NCI-H187 treated with DMSO at 0.1 percent for 48 hours (cell line): ENCODE measurements at places on chromosomes 12 and 14.
A peak's percentile ranks its signal among the peaks of the same experiment; 100 is the strongest.

DNA sequence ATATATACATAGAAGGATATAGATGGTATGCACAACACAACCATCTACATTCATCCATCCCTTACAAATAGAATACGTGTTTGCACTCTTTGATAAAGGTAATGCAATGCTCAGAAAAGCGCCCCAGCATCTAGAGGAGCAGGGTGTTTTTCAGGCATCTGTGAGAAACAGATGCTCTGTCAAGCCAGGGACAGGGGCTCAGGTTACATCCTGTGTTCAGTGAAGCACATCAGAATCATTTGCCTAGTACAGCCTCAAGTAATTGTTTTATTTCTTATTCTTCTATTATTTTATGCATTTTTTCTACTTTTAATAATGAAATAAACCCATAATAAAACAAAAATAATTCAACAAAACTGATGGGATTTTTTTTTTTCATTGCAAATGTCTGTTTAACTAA lies 50.5 kb upstream of the HIF1A start:
- peak; percentile 50 for DNase-seq

DNA sequence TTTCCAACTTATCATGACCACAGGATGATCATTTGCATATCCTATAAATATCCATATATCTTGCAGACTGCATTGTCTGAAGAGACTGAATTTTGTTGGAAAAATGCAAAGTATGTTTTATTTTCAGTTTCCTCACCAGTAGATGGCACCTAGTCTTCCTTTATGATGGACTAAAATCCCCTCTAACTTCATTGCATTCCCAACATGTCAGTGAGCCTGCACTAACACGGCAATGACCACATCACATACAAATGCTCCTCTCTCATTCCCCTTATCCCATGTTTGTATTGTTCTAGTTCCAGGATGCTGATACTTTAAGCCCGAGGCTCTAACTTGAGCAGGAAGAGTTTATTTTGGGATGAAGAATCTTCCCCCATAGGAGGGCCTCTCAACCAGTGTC lies 24.7 kb upstream of the MYBPC1 start:
- DNase-seq = peak; percentile 26

- no peak for DNase-seq
Observed at GRCh38 chr12:75766263-75767160, 255.1 kb upstream of the KRR1 start.

DNA sequence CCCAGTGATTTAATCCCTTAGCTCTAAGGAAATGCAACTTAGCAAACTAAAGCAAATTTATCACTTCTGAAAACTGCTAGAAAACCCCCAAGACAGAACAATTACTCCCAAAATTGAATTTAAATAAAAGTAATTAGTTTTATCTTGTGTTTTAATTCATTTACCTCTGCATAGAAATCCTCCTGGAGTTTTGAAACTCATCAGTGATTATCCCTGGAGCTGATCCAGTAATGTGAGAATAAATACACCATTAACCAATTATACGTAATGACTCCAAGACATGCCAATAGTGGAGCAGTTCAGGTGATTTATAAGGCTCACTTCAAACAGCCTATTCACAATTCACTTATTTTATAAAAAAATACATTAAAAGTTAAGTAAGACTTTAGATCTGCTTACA lies 855.3 kb upstream of the FLRT2 start:
- no peak for DNase-seq

- no peak for DNase-seq
Observed at GRCh38 chr12:70403826-70404225, 37.7 kb downstream of the KCNMB4 start.

GRCh38 chr14:24483604-24484252 lies 24.3 kb downstream of the CMA1 start:
- no peak for DNase-seq

DNA sequence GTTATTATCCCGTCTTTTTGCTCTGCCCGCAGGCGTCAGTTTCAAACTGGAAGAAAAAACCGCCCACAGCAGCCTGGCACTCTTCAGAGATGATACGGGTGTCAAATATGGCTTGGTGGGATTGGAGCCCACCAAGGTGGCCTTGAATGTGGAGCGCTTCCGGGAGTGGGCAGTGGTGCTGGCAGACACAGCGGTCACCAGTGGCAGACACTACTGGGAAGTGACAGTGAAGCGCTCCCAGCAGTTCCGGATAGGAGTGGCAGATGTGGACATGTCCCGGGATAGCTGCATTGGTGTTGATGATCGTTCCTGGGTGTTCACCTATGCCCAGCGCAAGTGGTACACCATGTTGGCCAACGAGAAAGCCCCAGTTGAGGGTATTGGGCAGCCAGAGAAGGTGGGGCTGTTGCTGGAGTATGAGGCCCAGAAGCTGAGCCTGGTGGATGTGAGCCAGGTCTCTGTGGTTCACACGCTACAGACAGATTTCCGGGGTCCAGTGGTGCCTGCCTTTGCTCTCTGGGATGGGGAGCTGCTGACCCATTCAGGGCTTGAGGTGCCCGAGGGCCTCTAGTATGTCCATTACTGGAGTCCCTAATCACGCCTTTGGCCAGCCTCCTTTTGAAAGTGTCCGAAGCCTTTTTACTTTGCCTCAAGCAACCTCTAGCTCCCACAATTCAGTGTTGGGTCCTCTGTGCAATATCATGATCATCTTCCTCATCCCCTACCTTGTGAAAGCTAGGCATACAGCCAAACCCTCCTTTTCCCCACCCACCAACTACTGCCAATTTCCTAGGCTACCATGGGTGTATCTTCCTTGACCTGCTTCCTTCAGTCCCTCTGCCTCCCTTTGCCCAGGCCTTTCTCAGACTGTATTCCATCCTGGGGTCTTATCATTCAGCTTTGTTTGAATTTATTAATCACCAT lies 891 bp downstream of the SPRYD4 start:
- no peak for DNase-seq

DNA sequence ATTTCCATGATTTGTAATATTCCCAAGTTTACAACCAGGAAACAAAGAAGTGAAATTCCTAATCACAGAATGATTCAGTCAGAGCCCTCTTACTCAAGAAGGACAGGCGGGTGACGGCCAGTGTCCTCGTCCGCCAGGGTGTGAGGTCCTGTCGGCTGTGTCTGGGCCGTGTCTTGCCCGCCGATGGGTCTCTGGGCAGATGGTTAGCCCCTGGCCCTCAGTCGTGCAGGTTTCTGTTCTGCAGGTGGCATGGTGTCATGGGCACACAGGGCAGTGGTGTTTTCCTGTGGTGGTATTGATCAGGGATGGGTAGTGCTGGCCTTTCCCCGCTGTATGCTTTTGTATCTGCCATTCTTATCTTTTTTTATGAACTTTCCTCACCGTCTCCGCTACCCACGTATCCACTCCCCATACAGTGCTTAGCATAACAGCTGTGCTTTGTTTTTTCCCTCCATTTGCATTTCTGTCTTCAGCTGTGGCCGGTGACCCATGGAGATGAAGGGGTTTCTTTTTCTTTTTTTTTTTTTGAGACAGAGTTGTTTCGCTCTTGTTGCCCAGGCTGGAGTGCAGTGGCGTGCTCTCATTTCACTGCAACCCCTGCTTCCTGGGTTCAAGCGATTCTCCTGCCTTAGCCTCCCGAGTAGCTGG lies 100.7 kb downstream of the TSPAN9 start:
- no peak for DNase-seq

DNA sequence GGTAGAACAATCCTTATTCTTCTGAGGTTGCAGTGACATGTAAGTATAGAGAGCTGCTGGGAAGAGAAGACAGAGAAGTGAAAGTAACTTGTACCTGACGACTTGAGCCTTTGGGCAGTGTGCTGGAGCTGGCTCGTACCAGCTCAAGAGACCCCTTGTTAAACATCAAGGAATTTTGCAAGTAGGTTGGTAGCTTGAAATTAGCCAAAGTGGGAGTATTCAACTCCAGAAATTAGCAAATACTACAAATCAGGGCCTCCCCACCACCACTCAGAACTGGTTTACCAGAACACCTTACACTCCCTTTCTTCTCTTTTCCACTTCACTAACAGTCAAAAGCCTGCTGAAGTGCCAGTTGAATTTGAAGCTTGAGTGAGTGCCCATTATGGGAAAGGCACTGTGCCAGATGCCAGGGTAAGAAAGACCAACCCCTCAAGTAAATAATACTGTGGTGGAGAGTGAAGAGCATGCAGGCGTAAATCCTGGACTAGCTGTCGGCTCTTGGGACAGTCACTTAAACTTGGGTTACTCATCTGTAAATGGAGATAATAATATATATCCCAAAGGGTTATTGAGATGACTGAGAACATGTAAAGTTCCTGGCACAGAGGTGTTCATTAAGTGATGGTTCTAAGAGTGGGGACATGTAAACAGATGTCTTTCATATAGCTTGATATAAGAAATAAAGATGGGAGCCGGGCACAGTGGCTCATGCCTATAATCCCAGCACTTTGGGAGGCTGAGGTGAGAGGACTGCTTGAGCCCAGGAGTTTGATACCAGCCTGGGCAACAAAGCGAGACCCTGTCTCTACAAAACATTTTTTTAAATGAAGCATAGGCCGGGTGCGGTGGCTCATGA lies 27.0 kb upstream of the EID3 start:
- peak; percentile 98 for DNase-seq

DNA sequence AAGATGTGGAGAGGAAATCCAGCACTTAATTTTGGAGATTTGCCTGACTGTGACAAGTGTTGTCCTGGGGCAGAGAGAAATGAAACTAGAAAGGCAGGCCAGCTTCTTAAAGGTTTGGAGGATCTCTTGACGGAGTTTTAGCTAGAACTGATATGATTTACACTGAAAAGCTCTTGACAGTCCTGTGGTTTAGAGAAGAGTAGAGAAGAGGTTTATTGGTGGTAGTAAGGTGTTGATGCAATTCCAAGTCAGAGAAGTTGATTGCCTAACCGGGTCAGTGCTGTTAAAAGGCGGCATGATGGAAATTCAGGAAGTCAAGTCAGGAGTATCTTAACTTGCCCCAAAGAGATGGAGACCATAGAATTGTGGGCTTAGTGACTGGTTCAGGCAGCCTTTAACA lies 89.0 kb upstream of the TRAF3 start:
- DNase-seq = no peak

DNA sequence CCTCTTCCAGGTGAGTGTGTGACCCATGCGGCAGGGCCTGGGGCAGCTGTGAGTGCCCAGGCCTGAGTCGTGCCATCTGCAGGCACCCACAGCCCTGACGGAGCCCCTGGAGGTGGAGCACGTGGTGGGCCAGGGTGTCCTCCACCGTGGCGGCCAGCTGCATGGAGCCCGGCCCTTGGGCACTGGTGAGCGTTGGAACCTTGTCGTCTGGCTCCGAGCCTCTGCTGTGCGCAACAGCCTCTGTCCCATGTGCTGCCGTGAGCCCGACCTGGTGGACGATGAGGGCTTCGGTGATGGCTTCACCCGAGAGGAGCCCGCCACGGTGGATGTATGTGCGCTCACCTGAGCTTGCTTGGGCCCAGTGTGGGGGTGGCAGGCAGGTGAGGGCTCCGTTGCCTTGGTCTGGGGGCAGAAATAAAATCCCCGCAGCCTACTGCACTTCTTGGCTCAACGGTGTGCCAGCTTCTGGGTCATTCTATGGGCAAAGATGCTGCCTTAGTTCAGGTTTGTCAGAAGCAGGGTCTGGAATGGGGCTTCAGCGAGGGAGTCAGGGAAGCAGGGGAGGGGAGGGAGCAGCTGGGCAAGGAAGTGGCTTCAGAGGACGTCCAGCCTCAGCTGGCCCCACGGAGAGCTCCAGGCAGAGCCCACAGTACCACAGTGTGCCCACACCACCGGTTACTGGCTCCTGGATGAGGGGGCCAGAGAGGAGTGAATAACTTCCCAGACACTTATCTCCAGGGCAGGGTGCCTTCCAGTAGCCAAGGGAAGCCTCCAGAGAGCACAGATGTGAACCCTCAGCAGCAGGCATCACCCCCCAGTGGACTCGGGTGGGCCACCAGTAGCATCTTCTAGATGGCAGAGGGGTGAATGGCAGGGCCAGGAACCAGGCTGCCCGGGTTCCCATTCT lies 1.2 kb upstream of the ARL6IP4 start:
- DNase-seq = no peak

DNA sequence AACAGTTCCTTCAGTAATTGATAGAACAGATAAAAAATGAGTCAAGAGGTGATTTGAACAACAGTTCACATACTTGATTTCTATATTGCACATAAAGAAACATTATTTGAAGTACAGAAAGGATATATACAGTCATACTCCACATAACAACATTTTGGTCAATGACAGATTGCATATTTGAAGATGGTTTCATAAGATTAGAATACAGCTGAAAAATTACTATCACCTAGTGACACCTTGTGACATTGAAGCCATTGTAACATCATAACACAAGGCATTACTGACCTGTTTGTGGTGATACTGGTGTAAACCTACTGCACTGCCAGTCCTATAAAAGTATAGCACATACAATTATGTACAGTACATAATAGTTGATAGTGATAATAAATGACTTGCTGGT lies 43.1 kb upstream of the ABCC9 start:
- DNase-seq = no peak

DNA sequence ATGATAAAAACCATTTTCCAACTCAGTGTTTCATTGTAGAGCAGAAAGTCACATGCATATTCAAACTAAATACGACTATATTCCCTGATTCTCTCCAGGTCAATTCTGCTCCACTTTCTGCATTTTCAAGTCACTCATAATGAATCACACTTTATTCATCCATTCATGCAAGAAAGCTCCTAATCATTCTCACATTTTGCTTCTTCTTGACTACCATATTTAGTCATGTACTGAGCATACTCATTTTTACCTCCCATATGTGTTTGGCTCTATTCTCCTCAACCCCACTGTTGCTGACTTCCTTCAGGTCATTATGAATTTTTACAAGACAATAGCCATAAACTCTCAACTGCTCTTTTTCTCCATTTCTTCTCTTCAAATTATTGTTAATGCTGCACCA lies 43.4 kb upstream of the PIK3C2G start:
- no peak for DNase-seq

DNA sequence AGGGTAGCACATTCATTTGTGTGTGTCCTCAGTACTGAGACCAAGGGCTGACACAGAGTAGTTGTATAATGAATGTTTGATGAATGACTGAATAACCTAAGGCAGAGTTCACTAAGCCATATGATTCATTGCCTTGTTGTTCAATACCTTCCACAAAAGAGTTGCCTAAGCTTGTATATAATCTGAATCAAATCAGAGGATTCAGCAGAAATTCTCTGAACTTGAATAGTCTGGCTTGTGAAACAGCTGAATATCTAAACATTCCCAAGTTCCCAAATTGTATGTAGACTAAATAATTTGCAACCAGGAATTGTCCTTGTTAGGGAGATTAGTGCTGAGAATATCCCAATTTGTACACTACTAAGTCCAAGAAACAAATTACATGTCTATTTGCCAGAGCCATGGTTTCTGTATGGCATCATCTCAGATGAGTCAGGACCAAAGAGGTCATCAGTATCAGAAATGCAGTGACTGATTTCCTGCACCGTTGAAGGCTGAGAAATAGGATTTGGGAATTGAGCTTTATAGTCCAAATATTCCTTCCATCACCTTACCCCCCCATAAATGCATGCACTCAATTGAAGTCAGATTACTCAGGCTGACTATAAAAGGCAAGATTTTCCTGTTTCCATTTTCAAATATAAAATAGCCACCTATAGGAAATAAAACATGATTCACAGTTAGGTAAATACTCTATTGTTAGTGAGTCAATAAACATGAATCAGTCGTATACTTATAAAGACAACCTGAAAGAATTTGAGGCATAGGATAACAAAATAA lies 168.7 kb downstream of the PHLDA1 start:
- no peak for DNase-seq
